Stimulated activated CD4-positive, alpha-beta T cell treated with anti-CD3 and anti-CD28 coated beads, TNF-alpha, amount 100 ng/mL, for 4 hours (primary cell): ENCODE measurements at places on chromosomes 6 and 20.

DNA sequence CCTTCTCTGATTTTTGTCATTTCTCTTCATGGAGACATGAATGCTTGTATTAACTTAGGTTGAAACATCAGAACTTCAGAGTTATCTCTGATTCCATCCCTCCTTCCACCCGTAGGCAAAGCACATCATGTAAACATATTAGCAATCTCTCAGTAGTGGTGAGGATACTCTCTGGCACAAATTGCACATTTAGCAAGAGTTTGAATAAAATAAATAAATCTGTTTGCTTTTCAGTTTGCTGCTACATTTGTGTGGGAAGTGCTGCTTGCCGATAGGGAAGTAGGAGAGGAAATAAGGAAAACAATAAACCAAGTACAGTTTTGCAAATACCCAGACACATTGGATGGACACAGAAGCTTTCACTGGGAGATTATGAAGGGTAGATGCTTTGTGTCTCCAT is 359.0 kb downstream of the BCKDHB start:
- no peak for DNase-seq

DNA sequence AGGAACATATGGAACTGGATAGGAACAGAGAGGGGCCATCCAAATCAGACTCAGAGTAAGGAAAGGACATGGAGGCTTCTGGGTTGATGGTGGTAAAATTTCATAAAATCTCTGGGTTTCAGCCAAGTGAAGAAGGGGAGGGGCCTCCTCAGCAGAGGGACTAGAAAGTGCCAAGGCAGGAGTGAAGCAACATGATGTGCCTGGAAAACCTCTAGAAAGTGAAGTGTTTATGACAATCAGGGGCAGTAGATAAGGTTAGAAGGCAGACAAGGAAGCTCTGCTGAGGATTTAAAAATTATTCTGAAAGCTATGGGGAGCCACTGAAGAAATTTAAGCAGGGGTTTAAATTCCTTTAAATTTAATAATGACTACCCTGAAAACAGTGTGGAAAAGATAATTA is 126.0 kb upstream of the TENT5A start:
- no peak for DNase-seq

GRCh38 chr20:13786143-13786828 is 1.5 kb downstream of the NDUFAF5 start:
- no peak for DNase-seq

GRCh38 chr20:31712564-31713311 is 9.9 kb downstream of the BCL2L1 start:
- DNase-seq: no peak
